ENCODE measurements at places on chromosomes 2 and 18. TPM values are rescaled to one million over a fixed set of nuclear protein-coding genes. Genes with fewer than 3 reads are reported as not detected.

Gene MAP3K20
- 56.1 TPM for total RNA-seq

Gene DYSF
- 4.3 TPM for total RNA-seq

Gene KCNF1
- total RNA-seq = not detected

Gene EPB41L5
- 11.2 TPM for total RNA-seq

Gene ZNF521
- total RNA-seq = 27.5 TPM

Gene MLPH
- 32.1 TPM for total RNA-seq

Gene LRRTM4
- under 0.01 TPM for total RNA-seq

Gene RRM2
- 7.4 TPM for total RNA-seq

Gene CFAP65
- total RNA-seq = not detected

Gene MYCN
- total RNA-seq = not detected

Gene C2orf80
- not detected for total RNA-seq

Gene SULT1C2
- total RNA-seq = 1.2 TPM

Gene OXER1
- not detected for total RNA-seq

Gene UGT1A8
- not detected for total RNA-seq

Gene ADI1
- 51.3 TPM for total RNA-seq

Gene SUCLG1
- 57.2 TPM for total RNA-seq

Gene FRZB
- total RNA-seq = 0.36 TPM

Gene IL1R2
- 0.88 TPM for total RNA-seq

Gene RGPD3
- 0.59 TPM for total RNA-seq

Gene BMP10
- total RNA-seq = not detected
